ENCODE measurements at places on chromosomes 3 and 15. TPM values are rescaled to one million over a fixed set of nuclear protein-coding genes. Genes with fewer than 3 reads are reported as not detected.

Gene ASB14
- not detected for total RNA-seq

Gene IQCF5
- not detected for total RNA-seq

Gene SCN5A
- 0.26 TPM for total RNA-seq

Gene SENP8
- total RNA-seq: 5.3 TPM

Gene GOLGA8M
- total RNA-seq: not detected

Gene CCDC39
- total RNA-seq: 0.26 TPM

Gene PBRM1
- 62.3 TPM for total RNA-seq

Gene CX3CR1
- 1.3 TPM for total RNA-seq

Gene CYP8B1
- total RNA-seq: not detected

- no peaks in the 10 kb centered on the region for H3K36me3 ChIP-seq
- no peaks in the 10 kb centered on the region for H3K4me1 ChIP-seq
- peak; percentile 33 for DNase-seq
- H3K4me3 ChIP-seq: no peak overlapping the region
- H3K27ac ChIP-seq: no peak overlapping the region
These were observed 150.6 kb upstream of the TGFBR2 start for GRCh38 chr3:30455840-30456239.

- no peaks in the 10 kb centered on the region for H3K27me3 ChIP-seq
- no peak overlapping the region for H3K4me3 ChIP-seq
- DNase-seq: no peak
- H3K36me3 ChIP-seq: no peaks in the 10 kb centered on the region
These were observed 79.4 kb downstream of the KLF15 start for GRCh38 chr3:126277629-126278378.

- peak; percentile 56 for DNase-seq
- H3K36me3 ChIP-seq: peaks cover 2% of the 10 kb centered on the region
These were observed 42.1 kb downstream of the GOLGA6A start for GRCh38 chr15:74040109-74040850.

DNA sequence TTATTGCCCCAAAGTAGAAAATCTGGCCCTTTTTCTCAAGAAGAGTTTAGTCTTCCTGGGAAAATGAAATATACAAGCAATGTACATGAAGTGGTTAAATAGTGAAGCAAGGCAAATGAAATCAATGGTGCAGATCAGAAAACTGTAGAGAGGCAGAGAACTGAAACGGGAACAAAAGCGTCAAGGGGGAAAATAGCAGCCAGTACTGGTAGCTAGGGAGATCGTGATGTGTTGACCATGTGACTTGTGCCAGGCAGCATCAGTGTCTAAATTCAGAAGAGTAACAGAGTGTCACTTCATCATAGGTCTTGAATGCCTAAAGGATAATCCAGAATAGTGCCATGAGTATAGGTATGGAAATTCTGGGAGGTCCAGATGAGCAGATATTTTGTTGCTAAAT, 163.1 kb downstream of the CHL1 start:
- no peaks in the 10 kb centered on the region for H3K4me1 ChIP-seq
- H3K4me3 ChIP-seq: no peak overlapping the region
- H3K27ac ChIP-seq: no peak overlapping the region

GRCh38 chr3:70999730-71000129, 583.8 kb downstream of the FOXP1 start:
- H3K4me1 ChIP-seq: no peaks in the 10 kb centered on the region
- peak; percentile 29 for DNase-seq
- H3K36me3 ChIP-seq: no peaks in the 10 kb centered on the region
- H3K4me3 ChIP-seq: no peak overlapping the region

DNA sequence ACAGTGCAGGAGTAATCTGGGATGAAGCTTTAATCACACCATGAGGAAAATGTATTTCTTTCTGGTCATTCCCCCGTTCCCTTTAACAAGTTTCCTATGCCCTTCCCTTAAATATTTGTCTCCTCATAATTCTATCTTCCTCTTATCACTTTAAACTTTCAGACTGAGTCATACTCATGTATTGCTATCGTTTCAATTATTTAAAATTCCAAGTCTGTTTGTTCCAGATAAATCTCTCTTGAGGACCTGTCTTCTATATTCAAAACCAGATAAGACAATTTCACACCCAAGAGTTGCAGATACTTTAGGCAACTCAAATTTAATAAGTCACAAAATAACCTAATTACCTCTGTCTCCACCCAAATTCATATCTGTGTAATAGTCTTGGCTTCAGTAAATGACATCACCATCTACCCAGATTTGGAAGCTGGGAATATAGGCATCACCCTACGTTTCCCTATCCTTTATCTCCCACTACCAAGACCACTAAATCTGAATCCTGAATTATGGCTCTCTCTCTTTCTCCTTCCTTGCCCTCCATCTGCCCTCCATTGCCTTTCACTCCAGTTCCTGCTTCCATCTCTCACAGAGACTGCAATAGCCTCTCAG, 220.1 kb downstream of the PYDC2 start:
- no peaks in the 10 kb centered on the region for H3K27me3 ChIP-seq
- DNase-seq: no peak
- no peak overlapping the region for H3K27ac ChIP-seq
- H3K4me1 ChIP-seq: no peaks in the 10 kb centered on the region
- H3K36me3 ChIP-seq: no peaks in the 10 kb centered on the region

GRCh38 chr15:45634432-45635190, at the start of gene SQOR:
SQOR (plus strand) TSS chr15:45635029; CDS start chr15:45658924, 23,895 bp downstream.
- H3K27ac ChIP-seq: peak within 1 kb of the TSS; percentile 99
- peaks cover 29% of the 10 kb centered on the region for H3K4me1 ChIP-seq
- peak; percentile 96 for DNase-seq
- no peaks in the 10 kb centered on the region for H3K27me3 ChIP-seq
- peak within 1 kb of the TSS; percentile 61 for H3K4me3 ChIP-seq

DNA sequence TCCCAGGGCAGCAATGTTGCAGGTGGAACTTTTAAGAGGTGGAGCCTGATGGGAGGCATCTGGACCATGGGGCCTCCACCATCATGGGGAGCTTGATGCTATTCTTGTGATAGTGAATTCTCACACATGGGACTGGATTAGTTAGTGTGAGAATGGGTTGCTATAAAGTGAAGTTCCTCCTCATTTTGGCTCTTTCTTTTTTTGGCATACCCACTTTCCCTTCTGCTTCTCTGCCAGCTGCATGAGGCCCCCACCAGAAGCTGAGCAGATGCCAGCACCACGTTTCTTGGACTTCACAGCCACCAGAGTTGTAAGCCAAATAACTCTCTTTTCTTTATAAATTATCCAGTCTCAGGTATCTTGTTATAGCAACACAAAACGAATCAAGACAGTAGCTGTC, 101.0 kb downstream of the PEX5L start:
- DNase-seq: no peak
- H3K4me1 ChIP-seq: no peaks in the 10 kb centered on the region
- no peaks in the 10 kb centered on the region for H3K36me3 ChIP-seq
- no peaks in the 10 kb centered on the region for H3K27me3 ChIP-seq

DNA sequence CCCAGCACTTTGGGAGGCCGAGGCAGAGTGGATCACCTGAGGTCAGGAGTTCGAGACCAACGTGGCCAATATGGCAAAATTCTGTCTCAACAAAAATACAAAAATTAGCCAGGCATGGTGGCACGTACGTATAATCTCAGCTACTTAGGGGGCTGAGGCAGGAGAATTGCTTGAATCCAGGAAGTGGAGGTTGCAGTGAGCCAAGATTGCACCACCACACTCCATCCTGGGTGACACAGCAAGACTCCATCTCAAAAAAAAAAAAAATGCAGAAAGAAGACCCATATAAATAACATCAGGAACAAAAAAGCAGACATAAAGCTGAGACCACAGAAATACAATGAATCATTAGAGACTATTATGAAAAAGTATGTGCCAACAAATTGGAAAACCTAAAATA, 235.2 kb upstream of the VEPH1 start:
- no peak overlapping the region for H3K27ac ChIP-seq
- no peaks in the 10 kb centered on the region for H3K27me3 ChIP-seq
- DNase-seq: no peak
- H3K36me3 ChIP-seq: no peaks in the 10 kb centered on the region
- H3K4me3 ChIP-seq: no peak overlapping the region

DNA sequence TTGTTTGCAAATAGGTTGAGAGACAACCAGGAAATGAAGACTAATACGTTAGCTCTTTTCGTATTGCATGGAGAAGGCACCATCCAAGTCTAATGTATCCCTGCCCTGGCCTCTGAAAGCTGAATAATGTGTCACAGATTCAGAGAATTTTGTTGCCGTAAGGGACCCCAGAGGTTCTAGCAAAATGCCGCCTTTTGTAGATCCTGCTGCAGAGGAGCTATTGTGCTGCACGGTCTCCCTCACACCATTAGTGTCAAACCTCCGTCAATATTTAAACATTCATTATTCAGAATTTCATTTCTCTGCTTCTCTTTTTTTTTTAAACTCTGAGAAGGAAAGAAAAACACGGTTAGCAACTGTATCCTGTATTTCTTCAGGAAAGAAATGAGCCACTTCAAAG, 238.7 kb downstream of the EPHB1 start:
- no peaks in the 10 kb centered on the region for H3K27me3 ChIP-seq
- H3K4me1 ChIP-seq: no peaks in the 10 kb centered on the region
- no peak overlapping the region for H3K27ac ChIP-seq
- H3K36me3 ChIP-seq: no peaks in the 10 kb centered on the region
- no peak for DNase-seq
- H3K4me3 ChIP-seq: no peak overlapping the region

DNA sequence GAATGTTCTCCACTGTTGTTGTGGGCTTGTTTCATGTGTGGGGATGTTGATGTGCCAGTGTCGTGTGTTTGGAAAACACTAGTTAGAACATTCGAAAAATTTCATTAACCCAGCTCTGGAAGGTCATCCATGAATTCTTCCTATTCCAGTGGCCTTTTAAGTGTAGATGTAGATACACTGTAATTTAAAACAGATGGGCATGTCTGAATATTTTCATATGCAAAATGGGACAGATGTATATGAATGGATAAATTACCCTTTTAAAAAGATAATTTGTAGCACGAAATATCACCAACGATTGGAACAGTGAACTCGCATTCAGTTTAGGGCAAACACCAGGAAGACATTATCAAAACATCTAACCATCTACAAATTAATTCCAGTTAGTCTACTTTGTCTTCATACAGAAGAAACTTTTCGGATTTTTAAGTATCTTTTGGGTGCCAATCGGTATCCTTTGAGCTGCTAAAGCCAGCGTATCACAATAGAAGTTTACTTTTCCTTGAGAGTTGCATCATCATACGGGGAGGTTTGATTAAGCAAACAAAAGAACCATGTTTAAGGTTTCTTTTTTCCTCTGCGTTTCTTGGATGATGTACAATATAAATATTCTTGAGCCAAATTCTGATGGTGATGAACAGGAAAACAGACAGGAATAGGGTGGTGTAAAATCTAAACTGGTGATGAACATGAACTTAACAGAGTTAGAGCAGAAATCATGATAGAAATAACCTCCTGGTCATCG, 528.1 kb downstream of the FOXP1 start:
- H3K4me3 ChIP-seq: no peak overlapping the region
- H3K36me3 ChIP-seq: no peaks in the 10 kb centered on the region
- H3K27me3 ChIP-seq: no peaks in the 10 kb centered on the region
- H3K4me1 ChIP-seq: peaks cover 50% of the 10 kb centered on the region

GRCh38 chr15:75785771-75786574, 57.3 kb upstream of the UBE2Q2 start:
- H3K36me3 ChIP-seq: no peaks in the 10 kb centered on the region
- DNase-seq: no peak
- no peaks in the 10 kb centered on the region for H3K27me3 ChIP-seq
- H3K4me1 ChIP-seq: no peaks in the 10 kb centered on the region
- H3K4me3 ChIP-seq: no peak overlapping the region
- H3K27ac ChIP-seq: no peak overlapping the region

- H3K4me3 ChIP-seq: no peak overlapping the region
- no peak overlapping the region for H3K27ac ChIP-seq
- no peak for DNase-seq
- H3K4me1 ChIP-seq: peaks cover 24% of the 10 kb centered on the region
- H3K27me3 ChIP-seq: no peaks in the 10 kb centered on the region
These were observed 36.0 kb downstream of the RFX7 start for GRCh38 chr15:56207711-56208110.

DNA sequence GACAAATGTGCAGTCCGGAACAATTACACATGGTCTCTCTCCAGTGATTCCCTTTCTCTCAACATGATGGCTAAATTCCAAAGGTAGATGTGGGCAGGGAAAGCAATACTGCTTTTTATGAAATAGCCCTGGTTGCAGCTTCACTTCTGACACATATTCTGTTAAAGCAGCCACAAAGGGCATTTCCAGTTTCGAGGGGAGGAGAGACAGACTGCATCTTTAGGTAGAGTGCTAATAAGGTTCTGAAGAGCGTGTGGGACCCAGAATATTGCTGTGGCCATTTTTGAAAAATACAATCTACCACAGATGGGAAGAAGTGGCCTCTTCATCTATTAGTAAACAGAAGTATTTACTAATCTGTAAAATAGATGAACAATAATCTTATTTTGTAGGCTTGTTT, 139.3 kb upstream of the PEX5L start:
- no peaks in the 10 kb centered on the region for H3K36me3 ChIP-seq
- H3K27ac ChIP-seq: no peak overlapping the region
- DNase-seq: no peak
- no peaks in the 10 kb centered on the region for H3K27me3 ChIP-seq
- H3K4me3 ChIP-seq: no peak overlapping the region
- H3K4me1 ChIP-seq: peaks cover 4% of the 10 kb centered on the region

DNA sequence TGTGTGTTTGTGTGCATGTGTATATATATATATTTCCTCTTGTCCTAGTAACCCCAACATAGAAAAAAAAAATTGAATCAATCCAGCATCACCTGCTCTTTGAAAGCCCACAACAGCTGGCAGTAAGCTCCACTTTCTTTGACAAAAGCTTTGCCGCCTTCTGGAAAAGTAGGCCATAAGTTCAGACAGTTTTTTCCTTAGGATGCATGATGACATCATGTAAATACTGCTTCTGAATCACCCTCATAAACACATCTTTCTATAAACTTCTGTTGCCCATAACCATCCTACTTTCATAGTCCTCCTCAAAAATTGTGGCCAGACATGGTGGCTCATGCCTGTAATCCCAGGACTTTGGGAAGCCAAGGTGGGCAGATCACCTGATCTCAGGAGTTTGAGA, 67.4 kb downstream of the CSNK1G1 start:
- peaks cover 6% of the 10 kb centered on the region for H3K4me1 ChIP-seq
- DNase-seq: no peak
- H3K27me3 ChIP-seq: no peaks in the 10 kb centered on the region
- no peak overlapping the region for H3K27ac ChIP-seq
- H3K36me3 ChIP-seq: no peaks in the 10 kb centered on the region
- no peak overlapping the region for H3K4me3 ChIP-seq

DNA sequence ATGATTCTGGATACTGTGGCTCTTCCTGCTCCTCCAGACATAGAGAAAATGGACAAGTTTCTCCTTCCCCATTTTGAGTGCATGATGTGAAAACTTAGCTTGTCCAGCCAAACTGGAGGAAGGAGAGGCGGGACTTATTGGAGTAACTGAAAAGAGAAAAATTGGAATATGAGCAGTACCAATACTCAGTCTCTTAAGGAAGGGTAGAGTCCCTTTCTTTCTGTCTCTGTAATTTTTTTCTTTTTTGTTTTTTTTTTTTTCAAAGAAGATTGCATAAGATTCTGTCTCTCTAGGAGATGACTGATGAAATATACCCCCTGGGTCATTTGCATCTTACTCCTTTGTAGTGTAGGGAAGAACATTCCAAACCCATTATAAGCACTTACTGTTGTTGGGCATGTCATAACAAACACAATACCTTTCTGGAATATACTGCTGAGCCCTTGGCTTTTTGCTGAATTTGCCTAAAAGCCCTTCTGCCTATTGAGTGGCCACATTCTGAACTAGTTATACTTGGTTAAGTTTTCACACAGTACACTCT, 498.1 kb upstream of the TPRG1 start:
- no peaks in the 10 kb centered on the region for H3K4me1 ChIP-seq
- no peaks in the 10 kb centered on the region for H3K27me3 ChIP-seq
- H3K36me3 ChIP-seq: no peaks in the 10 kb centered on the region
- DNase-seq: no peak
- no peak overlapping the region for H3K27ac ChIP-seq

All from body of pancreas (tissue), 4 donors.